ENCODE measurements at places on chromosomes 11 and 22. TPM values are rescaled to one million over a fixed set of nuclear protein-coding genes. Genes with fewer than 3 reads are reported as not detected.

DNA sequence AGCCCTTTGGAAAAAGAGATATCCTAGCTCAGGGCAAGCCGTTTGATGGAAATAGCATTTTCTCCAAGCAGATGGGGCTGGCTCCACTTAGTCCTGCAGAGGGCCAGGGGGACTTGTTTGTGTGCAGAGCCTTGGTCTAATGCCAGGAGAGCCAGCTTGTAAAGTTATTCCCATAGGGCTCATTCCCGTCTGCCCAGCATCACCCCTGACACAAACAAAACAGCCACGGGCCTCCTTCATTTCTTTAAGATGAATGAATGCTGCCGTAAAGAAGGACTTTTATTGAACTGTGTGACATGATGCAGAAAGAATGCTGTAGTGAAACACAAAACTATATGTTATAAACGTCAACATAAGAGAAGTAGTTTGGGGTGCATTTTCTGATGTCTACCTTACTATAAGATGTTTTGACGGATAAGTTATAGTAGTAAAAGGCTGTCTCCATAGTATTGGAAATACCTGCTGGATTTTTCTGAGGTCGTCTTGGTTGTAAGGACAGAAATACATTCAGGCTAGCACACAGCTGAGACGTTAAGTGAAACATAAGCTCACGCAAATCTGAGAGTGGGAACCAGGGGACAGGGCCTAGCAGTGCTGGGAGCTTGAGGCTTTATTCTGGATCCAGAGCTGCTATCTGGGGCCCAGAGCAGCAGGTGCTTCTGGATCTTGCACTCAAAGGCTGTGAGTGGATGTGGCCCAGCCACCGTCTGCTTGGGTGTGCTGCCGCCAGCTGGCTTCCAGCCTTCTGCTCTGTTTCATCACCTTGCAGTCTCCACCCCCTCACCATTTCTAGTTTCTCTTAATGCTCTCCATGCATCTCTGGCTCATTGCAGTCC lies 53.3 kb downstream of the NCAM1 start:
- no peak for DNase-seq

- DNase-seq, result no peak
These were observed 10.5 kb downstream of the NRXN2 start for GRCh38 chr11:64712430-64713015.

GRCh38 chr11:46339816-46340215 lies 7.4 kb upstream of the DGKZ start:
- no peak for DNase-seq

DNA sequence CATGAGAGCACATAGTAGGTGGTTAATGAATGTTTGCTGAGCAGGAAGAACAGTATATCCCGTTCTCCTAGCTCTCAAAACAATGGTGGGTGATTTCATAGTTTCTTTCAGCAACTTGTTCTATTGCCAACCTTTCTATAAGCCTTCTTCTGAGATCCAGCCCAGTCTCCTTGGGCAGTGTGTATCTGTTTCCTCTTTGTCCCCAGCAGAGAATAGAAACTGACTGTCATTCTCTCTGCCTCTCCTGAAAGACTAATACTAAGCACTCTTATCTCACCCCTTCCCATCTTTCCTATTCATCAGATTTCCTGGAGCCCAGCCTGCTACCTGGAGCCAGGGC lies 272.9 kb downstream of the ST3GAL4 start:
- no peak for DNase-seq

GRCh38 chr11:76236092-76236999 lies 30.0 kb upstream of the WNT11 start:
- no peak for DNase-seq

GRCh38 chr11:70853068-70853769 lies 399.2 kb downstream of the SHANK2 start:
- DNase-seq, result no peak

Gene CRELD2
- 37.8 TPM for total RNA-seq

Gene ADSL
- total RNA-seq, result 66.5 TPM

DNA sequence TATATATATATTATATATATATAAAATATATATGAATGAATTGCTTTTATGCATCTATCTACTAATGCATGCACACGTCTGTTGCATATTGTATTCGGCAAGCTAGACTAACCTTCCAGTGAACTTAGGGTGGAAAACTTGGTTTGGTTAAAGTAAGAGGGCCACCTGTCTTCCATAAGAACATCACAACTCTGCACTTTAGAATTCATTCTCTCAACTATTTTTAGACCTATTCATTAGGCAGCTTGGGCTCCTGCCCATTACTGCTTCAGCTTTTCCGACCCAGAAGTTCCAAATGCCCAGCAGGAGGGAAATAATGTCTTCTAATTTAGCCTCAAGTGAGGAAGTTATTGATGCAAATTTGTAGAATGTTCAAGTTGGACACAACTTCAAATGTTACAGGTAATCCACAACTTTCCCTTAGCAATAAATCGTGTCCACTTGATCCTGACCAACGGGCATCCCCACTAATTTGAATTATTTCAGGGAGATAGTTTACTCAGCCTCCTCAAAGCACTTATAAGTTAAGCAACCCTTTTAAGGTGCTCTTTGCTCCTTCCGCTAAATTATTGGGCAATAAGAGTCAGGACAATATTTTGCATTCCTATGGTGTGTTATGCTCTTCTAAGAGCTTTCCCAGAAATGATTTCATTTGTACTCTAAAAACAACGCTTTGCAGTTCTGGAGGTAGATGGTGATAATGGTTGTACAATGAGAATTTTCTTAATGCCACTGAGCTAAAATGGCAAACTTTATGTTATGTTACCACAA lies 132.3 kb downstream of the OPCML start:
- DNase-seq, result no peak

DNA sequence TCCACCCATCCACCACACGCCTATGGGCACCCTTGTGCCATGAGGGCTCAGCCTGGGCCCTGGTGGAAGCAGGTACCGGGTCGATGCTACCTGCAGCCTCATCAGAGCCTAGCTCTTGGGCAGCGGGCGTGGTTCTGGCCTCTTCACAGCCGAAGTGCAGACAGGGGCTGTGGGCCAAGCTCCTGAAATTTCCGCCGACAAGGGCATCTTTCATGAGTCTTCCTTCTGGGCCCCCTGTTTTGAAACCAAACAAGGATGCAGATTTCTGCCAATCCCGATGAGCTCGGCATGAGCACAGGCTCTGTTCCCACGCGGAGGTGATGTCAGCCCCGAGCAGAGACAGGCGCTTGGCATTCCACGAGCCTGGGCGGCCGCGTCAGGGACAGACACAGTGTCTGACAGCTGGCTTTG lies 22.6 kb upstream of the MGAT3 start:
- DNase-seq, result no peak

GRCh38 chr22:19514831-19515565 lies 9.2 kb downstream of the CLDN5 start:
- DNase-seq, result no peak

Gene SCUBE2
- total RNA-seq, result not detected

DNA sequence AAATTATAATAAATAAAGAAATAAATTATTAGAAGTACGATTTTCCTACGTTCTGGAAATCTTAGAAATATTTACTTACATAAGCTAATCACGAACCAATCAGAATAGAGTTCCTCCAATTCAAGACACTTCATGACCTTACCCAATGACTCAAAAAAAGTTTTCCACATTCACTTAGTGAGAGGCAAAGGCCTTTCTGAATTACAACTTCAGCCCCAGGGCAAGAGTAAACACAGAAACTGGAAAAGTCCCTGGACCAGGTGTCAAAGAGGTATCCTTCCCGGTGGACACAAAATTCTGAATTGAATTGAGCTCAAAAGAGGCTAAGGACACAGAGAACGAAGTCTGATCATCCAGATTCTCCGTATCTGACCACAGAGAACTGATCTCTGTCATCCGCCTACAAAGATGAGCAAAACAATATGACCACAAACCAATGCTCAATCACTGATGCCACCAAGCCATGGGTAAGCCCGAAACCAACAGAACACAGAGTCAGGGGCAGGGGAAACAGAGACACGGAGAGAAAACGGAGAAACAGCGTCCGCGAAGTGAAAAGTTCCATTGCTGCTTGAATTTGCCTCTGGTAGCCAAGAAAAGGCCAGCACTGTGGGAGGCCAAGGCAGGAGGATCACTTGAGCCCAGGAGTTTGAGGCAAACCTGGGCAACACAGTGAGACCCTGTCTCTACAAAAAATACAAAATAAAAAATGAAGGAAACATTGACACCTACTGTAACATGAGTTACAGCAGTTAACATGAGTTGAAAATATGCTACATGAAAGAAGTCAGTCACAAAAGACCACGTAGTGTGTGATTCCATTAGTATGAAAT lies 6.8 kb downstream of the BID start:
- peak; percentile 69 for DNase-seq

GRCh38 chr11:56140151-56140661 lies at the start of gene OR8J3:
Gene OR8J3 (minus strand): TSS chr11:56140201. CDS start chr11:56137718, 2,483 bp downstream.
- DNase-seq, result no peak

GRCh38 chr22:39514373-39514973 lies 5.9 kb upstream of the ATF4 start:
- peak; percentile 40 for DNase-seq

Gene GUCY1A2
- total RNA-seq, result not detected

Gene SPI1
- total RNA-seq, result 0.57 TPM

Gene OR10G4
- not detected for total RNA-seq

- no peak for DNase-seq
These were observed 11.6 kb upstream of the GPHA2 start for GRCh38 chr11:64947208-64947814.

Gene SULT4A1
- not detected for total RNA-seq

DNA sequence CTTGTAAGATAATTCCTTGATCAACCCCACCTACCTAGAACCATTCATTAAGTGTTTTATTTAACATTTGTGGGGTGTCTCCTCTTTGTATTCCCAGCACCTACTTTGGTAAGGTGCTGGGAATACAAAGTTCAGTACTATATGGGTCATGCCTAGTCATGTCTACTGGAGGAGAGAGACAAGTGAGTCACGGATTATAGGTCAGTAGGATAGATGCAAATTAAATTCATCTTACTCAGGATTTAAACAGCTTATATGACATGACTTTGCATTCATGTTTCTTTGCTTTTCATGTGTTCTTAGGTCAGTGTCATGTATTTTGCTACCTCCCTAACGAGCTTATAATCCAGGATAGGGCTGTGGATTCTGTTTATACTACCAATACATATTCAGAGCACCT lies 3.4 kb upstream of the FADS1 start:
- no peak for DNase-seq

DNA sequence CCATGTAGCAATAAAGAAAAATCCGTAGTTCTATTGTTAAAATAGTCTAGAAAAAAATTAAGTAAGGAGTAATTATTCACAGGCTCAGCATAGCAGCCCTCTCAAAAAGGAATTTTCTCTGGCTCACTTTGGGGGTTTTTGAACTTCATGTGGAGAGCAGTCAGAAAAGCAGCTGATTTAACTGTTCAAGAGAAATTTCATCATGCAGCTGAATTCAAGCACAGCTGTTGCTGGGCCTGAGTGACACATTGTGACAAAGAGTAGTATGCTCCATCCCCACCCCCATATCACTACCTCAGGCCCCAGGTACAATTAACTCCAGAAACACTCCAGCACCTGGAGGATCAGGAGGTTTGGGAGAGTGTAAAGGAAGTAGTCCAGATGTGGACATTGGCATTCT lies 272.1 kb downstream of the FAM76B start:
- no peak for DNase-seq

DNA sequence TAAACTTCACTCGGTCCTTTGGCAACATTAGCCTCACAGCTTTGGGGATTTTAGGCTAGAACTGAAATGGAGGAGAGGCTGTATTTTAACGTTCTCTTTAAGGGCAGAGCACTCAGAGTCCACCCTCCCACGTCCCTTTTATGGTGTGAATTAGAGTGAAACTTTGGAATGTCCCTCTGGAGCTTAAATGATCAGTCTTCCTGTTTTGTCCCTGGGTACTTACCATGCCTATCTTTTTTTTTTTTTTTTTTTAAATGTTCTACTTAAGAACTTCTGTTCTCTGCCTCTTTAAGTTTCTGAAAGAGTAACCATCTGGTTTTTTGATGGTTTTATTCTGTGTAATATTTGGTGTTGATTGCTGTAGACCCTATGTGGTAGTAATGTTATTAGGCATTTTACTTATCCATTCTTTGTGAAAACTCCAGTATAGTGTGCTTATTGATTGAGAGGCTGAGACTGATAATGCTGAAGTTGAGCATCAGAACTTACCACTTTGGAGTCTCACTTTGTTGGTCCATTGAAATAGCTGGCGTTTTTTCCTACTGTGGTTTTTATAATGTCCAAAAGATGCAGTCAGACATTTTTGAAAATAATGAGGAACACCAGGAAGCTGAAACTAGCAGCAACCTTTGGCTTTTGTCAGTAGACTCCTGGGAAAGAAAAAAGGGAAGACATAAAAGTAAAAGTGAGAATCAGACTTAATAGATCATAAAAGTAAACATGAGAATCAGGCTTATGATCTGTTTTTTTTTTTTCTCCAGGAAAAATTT lies 11.6 kb downstream of the UVRAG start:
- DNase-seq, result no peak

DNA sequence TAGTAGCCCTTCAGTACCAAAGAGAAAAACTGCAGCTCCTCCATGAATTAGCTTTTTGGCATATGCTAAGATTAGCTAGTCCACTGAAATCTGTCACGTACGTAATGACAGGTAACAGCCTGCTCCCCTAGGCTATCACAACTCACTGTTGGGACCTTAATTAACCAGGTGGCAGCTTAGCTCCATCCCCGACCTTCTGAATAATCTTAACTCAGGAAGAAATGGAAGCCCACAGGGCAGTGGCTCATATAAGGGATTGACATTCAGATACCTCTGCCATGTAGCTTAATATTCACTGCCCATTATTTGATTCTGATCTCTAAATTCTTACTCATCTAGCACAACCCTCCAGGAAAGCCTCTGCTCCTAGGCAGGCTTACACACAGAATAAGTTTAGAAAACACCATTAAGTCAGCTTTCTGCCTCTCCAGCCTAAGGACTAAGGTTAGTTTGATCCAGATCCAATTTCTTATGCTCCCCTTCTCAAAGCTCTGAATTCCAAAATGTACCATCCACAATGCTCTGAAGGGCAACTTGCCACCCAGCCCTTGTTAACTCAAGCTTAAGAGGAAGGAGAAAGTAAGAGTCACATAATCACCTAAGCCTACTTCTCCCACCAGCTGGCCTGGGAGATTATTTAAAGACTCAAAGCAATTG lies 5.0 kb downstream of the HSPA8 start:
- no peak for DNase-seq

Gene FOLR2
- not detected for total RNA-seq

DNA sequence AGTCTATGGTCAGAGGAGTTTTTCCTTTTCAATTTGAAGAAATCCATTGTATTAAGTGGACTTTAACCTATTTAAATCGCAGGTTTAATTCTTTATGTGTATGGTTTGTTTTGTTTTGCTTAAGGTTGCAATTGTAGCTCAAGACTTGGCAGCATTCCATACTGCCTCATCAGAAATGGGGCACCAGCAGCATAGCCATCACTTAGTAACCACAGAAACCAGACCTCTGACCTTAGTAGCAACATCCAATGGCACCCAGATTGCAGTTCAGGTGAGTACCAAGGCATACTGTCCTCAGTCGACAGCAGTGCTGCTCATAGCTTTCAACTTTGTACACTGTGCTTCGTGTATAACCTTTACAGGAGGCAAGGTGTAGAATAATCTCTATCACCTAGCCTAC lies 48.4 kb upstream of the WEE1 start:
- DNase-seq, result no peak

GRCh38 chr11:82775736-82776346 lies 42.2 kb upstream of the FAM181B start:
- no peak for DNase-seq
